Stimulated activated naive CD4-positive, alpha-beta T cell treated with Interleukin-2 at 50 U/mL for 16 hours (primary cell): ENCODE measurements at places on chromosomes 12 and 14.

GRCh38 chr12:54606556-54606955 is 18.1 kb upstream of the PPP1R1A start:
- DNase-seq = no peak

GRCh38 chr12:76460807-76461206 is 98.8 kb downstream of the OSBPL8 start:
- DNase-seq = no peak

GRCh38 chr12:92554158-92555073 is 148.4 kb upstream of the PLEKHG7 start:
- DNase-seq = no peak

DNA sequence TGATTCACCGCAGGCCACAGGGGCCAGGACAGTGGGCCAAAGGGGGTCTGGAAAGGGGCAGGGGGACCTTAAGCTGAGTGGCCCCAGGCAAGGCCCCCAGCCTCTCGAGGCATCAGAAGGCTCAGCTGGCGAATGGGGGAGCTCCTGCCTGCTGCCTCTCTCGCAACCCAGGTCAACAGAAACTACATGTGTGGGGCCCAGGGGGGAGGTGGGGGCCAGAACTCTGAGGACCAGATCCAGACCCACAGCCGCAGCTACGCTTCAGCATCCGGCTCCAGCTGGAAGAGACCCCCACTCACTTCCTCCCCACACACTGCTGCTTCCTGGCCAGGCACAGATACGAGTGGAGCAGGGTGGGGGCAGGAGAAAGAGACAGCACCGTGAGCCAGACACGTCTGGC is 46.5 kb downstream of the NCOR2 start:
- no peak for DNase-seq

DNA sequence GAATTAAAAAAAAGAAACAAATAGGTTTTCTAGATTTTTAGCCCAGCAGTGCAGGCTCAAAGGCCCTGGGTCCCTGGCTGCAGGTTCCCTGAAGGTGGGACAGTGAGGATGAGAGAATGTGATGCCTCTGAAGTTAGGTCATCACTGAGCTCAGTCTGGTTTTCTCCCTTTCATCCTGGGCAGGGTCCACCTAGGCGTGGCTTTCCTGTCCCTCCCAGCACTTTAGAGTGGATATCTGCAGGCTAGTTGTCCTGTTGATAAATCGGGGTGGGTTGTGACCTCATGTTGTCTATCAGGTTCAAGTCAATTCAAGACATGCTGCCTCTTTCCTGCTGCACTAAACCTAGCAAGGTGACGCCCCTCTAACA is 60.9 kb downstream of the MAP1LC3B2 start:
- no peak for DNase-seq

DNA sequence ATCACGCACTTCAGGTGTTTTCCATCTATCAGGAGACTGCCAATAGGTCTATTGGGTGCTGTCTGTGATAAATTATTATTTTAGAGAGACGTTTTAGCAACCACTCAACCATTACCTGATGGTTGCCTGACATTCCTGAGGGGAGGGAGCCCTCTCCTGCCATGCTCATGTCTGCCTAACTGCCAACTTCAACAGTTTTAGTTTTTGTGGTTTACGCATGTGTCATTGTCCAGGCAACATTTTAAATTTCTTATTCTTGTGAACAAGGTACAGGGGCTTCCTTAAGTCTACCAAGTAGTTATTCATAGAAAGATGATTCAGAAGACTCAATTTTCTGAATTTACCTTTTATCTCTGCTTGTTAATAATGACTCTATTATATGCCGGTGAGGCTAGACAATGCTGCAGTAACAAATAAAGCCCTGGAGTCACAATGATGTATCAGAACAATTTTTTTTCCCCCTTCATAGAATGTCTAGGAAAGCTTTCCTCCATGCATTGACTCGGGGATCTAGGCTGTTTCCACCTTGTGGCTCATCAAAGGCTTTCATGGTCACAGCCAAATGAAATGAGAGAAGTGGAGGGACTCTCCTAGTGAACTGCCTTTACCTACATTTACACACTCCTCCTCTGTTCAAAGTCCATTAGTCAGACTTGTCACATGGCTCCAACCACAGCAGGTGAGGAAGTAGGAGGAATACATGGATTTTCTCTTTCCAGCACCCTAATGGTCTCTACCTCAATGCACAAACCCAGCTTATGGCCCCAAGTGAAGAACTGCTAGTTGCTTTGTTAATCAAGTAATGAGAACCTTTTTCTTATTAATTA is 225.8 kb downstream of the CRADD start:
- no peak for DNase-seq

GRCh38 chr14:35045798-35046047 is 349 bp upstream of the FAM177A1 start:
- no peak for DNase-seq

- no peak for DNase-seq
These were observed 432.2 kb upstream of the ATXN7L3B start for GRCh38 chr12:74105434-74105833.

- no peak for DNase-seq
These were observed 778 bp downstream of the DNM1L start for GRCh38 chr12:32679920-32680237.

- no peak for DNase-seq
These were observed 2.3 kb downstream of the HMGA2 start for GRCh38 chr12:65826353-65827171.

- peak; percentile 81 for DNase-seq
These were observed 71.4 kb upstream of the GPR68 start for GRCh38 chr14:91315844-91316267.

DNA sequence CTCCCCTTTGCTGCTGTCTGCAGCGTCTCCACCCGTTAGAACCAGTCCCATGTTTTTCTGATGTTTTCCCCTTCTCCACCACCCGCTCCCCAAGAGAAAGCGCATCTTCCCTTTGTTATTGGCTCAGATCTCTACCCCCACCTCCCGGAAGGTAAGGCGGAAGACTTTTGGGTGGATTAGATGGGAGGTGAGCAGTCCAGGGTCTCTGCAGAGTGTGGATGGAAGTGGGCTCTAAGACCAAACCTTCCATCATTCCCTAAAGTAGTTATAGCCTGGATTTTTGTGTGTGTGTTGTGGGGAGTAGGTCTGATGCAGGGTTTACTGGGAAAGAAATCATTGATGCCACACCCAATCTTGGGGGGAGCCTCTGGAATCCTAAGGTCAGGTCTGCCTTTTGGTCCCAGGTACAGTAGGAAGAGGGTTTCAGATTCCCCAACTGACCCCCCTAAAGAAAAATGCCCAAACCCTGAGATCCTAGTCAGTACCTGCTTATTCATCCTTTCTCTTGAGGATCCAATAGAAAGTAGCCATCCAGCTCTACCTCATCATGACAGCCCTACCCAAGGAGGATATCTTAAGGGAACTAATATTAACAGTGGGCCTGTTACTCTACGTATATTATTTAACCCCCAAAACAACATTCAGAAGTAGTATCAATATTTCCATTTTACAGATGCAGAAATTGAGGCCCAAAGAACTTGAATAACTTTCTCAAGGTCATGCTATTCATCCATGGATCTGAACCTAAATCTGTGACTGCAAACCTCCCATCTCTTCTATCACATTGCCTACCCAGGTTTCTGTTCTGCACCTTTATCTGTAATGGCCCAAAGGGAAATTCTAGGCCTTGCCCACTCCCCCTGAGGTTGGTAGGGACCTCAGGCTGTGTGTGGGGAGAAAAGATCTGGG is 1.1 kb downstream of the KIF5A start:
- no peak for DNase-seq

- DNase-seq = no peak
These were observed 62.8 kb downstream of the PPP2R5C start for GRCh38 chr14:101824339-101824727.

- no peak for DNase-seq
These were observed 14.7 kb downstream of the BLTP3B start for GRCh38 chr12:100127766-100128511.

GRCh38 chr12:77914081-77914488 is 83.4 kb downstream of the NAV3 start:
- DNase-seq = no peak

- no peak for DNase-seq
These were observed 56.7 kb upstream of the GALNT9 start for GRCh38 chr12:132385923-132386751.

DNA sequence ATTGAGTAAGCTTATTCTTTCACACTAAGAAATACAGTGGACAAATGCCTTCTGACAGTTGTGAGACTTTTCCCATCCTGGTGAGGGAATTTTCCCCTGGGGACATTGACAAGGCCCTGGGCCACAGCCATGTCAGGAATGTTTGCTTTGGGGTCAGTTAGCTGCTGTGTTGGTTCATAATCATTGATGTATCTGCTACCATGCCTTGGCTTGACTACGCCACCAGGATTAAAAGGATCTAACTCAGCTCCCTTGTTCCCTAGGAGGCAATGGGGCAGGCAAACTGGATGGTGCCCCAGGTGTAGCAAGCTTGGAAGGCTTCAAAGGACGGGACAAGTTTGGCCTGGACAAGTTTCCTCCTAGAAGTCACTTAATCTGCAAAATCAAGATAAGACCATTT is 3.1 kb upstream of the CCDC88C start:
- no peak for DNase-seq

DNA sequence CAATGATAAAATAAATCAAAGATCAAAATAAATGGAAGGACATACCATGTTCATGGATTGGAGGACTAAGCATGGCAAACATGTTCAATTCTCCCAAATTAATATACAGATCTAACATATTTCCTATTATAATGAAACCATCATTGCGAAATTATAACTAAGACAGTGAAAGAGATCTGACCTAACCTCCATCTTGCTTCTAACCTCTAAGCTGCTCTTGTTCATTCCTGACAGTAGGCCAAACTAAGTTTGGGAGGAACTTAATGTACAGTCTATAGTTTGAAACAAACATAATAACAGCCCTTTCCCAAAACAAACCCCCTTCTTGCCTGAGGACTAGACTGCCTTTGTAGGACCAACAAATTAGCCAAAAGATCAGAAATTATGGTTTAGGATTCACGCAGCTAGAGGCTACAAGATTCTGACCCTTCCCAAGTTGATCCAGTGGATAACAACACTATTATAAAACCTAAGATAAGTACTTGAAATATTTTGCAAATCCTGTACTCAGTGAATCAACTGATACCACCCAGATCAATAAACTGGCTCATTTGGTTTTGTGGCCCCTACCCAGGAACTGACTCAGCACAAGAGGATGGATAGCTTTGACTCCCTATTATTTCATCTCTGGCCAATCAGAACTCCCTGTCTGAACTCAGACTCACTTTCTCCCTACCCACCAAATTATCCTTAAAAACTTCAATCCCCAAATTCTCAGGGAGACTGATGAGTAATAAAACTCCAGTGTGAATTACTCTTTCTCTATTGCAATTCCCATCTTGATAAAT is 41.7 kb upstream of the OR5AU1 start:
- DNase-seq = no peak

DNA sequence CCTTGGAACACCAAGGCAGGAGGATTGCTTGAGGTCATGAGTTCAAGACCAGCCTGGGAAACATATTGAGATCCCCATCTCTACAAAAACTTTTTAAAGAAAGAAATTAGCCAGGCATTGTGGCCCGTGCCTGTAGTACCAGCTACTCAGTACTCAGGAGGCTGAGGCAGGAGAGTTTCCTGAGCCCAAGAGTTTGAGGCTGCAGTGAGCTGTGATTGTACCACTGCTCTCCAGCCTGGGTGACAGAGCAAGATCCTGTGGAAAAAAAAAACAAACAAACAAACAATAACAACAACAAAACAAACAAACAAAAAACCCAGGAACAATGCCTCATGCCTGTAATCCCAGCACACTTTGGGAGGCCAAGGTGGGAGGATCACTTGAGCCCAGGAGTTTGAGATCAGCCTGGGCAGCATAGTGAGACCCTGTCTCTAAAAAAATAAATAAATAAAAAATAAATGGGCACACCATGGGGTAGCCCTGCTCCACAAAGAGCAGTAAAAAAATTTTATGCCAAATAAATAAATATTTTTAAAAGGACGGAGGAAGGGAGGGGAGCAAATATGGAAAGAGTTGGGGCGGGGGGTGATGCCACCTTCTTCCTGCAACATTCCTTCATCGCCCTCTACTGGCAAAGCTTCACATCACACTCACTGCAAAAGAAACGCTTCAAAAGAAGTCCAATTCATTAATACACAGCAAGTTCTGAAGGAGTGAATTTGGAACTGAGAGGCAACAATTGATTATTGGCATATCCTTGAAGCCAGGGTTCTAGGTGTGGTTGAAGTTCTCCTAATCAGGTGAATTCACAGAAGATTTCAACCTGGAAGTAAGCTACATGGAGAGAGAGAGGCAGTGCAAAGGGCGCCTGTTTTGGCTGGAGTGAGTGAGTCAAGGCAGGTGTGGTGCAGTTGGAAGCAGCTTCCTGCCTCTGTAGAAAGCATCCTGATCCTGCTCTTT is 8.8 kb upstream of the GNPTAB start:
- peak; percentile 49 for DNase-seq

GRCh38 chr12:40145896-40146295 is 40.0 kb upstream of the SLC2A13 start:
- DNase-seq = no peak

- DNase-seq = no peak
These were observed 414 bp upstream of the ANKS1B start for GRCh38 chr12:99985129-99985570.

GRCh38 chr14:56587701-56588100 is 8.1 kb downstream of the TMEM260 start:
- no peak for DNase-seq

GRCh38 chr14:58816416-58817115 is 178.8 kb downstream of the DACT1 start:
- no peak for DNase-seq

DNA sequence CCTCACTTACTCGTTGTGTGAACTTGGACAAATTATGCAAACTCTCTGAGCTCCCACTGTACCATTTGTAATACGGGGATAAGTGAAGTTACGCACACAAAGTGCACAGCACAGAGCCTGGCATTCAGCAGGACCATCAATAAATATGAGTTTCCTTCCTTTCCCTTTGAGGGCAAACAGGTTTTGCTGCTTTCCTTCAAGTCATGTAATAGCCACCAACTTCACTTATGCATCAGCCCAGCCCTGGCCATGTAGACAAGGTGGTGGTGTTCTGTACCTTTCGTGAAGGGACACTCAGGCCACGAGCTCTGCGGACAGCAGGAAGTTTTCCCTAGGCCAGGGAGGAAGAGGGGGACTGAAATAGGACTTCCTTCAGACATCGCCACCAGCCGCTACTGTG is 272.7 kb downstream of the CACNA1C start:
- no peak for DNase-seq

DNA sequence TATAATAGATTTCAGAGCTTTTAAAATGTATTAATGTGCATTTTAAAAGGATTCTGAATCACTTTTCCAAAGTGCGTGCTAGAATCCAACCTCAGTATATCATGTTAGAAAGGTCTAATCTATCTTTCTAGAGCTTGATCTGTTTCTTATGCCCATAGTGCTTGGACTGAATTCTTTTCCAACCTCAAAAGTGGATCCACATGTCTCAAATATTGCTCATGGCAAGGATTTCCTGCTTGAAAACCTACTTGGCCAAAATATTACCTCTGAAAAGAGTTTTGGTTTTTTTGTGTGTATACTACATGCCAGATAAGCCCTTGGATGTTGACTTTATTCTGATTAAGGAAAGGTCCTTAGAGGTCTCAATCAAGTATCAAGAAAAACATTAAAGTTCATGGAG is 16.9 kb upstream of the SLC6A15 start:
- DNase-seq = no peak
